Uterine smooth muscle cell (primary cell): ENCODE measurements at places on chromosomes 5 and 9. TPM values are rescaled to one million over a fixed set of nuclear protein-coding genes. Genes with fewer than 3 reads are reported as not detected.

The MLANA gene
- not detected in 2 replicates for total RNA-seq

The CATSPER3 gene
- 0.12 and 0.22 TPM in 2 replicates for total RNA-seq

The ARRDC3 gene
- total RNA-seq: 85.4 and 110 TPM in 2 replicates

The SMIM15 gene
- 69.7 and 86.7 TPM in 2 replicates for total RNA-seq

The NMUR2 gene
- under 0.01 TPM in 1 of 2 replicates, not detected in the other for total RNA-seq

The IGFBPL1 gene
- total RNA-seq: 0.12 TPM in 1 of 2 replicates, not detected in the other

The MARCOL gene
- total RNA-seq: not detected in 2 replicates

The OR2Y1 gene
- not detected in 2 replicates for total RNA-seq

The TMEM38B gene
- total RNA-seq: 25.0 and 40.6 TPM in 2 replicates
